Esophagus squamous epithelium (tissue), 5 donors: ENCODE measurements at places on chromosomes 1 and 21.

DNA sequence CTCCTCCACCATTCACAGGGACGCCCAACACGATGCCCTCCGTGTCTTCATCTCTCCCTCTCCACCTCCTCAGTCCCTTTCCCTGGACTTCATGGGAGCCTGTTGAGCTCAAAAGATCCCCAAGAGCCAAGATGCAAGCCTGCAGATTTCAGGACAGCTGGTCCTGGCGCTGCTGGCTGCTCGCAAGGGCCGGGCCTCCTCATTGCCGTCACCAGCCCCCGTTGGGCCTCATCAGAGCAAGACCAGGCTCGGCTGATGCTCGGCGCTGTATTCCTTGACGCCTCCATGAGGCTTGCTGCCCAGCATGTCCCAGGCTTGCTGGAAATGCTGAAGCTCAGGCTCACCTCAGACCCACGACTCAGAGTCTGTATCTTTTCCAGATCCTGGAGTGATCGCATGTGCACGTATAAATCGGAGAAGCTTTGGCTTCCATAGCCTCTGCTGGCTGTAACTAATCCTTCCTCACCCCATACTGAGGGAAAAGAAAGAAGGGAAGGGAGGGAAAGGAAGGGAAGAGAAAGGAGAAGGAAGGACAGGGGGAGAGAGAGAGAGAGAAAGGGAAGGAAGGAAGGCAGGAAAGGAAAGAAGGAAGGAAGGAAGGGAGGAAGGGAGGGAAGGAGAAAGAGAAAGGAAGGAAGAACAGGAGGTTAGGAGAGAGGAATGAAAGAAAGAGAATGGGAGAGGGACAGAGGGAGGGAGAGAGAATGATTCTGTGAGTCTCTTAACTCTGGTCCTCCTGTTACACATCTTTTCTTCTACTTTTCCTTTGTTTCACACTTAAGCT lies 94.6 kb downstream of the KCNJ15 start:
- no peak for DNase-seq

DNA sequence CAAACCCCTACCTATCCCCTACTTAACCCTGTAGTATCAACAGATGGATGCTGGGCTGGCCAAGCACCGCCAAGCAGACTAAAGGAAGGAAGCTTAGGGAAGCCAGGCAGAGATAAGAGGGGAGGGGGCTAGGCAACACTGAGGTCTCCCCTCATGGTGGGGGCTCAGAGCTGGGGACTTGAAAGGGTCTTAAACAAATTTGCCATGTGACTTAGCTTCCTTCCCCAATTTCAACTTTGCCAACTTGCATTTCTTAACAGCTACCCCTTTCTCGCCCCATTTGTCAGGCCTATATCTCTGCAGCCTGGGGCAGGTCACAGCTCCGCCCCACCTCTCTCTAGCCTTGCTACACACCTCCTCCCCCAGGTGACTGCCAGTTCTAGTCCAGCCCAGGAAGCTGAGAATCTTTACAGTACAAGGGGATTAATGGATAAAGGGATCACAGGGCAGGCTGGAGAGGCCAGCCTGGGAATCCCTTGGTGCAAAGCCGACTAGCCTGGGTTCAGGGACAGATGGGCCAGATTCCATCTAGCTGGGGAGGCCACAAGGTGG lies 3.4 kb downstream of the KIF21B start:
- no peak for DNase-seq

DNA sequence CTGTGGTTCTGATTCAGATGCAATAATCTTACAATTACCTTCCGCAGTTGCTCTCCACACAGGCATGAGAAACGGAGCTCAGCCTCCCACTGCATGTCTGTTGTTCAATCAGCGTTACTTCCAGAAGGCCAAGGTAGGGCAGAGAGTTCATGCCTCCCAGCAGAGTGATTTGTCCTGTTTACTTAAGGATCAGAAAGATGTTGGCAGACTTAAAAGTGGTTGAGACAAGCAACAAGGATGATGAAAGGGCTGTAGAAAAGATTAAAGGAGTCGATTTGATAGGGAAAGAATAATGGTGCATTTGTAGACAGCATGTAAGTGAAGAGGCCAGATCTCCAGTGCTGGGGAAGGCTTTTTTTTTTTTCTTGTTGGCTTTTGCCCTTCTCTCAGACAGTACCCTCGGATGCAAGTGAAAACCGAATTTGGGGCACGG lies 26.6 kb downstream of the ARMH1 start:
- DNase-seq: no peak

DNA sequence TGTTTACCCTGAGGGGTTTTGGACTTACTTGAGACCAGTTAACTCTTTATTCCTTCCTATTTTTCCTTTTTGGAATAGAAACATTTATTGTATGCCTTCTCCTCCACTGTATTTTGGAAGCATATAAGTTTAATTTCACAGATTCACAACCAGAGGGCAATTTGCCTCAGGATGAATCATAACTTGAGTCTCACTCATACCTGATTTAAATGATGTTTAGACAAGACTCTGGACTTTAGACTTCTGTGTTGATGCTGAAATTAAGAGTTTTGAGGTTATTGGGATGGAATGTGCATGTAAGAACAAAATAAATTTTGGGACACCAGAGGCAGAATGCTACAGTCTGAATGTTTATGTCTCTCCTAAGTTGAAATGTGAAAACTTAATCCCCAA lies 7.1 kb upstream of the ADAM30 start:
- DNase-seq: no peak

DNA sequence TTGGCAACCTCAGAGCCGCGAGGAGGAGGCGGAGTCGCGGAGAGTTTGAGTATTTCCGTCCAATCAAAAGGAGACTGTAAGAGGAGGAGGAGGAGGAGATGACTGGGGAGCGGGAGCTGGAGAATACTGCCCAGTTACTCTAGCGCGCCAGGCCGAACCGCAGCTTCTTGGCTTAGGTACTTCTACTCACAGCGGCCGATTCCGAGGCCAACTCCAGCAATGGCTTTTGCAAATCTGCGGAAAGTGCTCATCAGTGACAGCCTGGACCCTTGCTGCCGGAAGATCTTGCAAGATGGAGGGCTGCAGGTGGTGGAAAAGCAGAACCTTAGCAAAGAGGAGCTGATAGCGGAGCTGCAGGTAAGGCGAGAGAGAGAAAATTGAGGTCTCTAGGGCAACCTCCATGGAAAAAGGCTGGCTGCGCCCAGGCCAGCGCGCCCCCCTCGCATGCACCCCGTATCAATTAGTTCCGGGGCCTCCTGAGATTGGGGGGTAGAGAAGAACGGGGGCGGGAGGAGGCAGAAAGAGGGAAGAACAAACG lies at the start of gene PHGDH:
TSS of gene PHGDH (plus strand) at position 131 of the 538 bp plus-strand sequence. CDS start at position 220, 89 bp downstream.
- no peak for DNase-seq

DNA sequence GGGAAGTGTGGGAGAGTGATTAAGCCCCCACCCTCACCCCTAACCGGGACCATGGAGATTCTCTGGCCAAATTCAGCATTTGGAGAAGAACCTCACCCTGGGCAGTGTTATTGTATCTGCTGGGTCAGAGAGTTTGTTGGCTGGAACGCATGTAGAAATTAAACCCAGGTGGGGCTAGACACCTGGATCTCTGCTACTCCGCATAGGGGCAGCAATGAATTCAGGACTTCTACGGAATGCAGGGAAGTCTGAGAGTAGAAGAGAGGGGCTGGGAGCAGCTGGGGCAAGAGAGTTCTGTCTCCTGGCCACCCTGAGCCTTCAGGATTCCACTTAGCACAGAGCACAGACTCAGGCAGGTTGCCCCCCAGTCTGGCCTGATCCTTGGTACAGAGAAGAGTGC lies 3.6 kb upstream of the CRABP2 start:
- DNase-seq: no peak

DNA sequence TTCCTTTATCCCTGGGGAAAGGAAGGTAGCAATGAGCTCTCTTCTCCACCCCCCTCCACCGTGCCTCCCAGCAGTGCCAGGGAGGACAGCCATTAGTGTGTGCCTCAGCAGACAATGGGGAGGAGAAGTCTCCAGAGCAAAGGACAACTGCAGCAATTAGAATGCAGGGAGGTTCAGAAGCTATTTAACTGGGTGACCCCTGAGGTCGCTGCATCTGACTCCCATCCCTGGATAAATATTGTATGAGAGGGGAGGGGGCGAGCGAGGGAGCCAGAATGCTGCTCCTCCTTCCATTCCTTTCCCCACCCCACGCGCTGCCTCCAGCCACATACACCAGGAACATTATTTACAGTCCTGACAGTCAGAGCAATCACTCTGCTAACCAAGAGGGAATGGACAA lies 59.0 kb downstream of the ERI3 start:
- DNase-seq: no peak
